ENCODE measurements at places on chromosomes 2 and 18.
A peak's percentile ranks its signal among the peaks of the same experiment; 100 is the strongest.

GRCh38 chr2:157840568-157841156 lies 35.5 kb downstream of the ACVR1 start:
- DNase-seq, result no peak

DNA sequence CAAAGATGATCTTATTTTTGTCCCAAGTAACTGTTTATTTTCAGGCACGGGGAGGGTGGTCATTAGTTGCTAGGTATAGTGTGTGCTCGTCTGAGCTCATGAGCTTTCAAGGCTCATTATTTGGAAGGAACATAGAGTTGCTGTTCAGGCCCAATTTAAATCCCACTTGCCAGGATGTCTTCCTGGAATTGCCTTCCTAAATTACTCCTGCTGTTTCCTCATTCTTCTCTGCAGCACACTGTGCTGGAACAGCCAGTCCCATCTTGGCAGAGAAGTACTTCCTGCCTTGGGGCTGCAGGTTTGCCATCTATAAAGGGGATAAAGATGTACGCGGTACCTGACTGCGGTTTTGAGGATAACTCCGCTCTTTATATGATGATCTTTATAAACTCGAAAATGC lies 37.3 kb downstream of the GREB1 start:
- peak; percentile 42 for DNase-seq

DNA sequence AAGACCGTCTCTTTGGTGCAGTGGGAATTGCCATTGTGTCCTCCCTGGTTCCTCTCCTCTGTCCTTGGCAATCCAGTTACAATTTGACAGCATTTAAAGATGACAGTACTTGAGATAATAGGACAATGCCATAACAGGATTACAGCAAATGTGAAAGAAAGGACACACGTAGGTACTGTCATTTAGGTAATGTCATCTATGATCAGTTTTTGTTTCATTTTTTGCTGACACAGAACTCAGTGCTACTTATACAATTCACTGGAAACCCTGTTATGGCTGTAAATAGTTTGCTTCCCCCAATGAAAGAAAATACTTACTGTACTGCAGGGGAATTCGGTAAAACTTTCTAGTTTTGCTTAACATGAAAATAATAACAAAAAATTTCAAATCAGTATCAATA lies 65.2 kb downstream of the BCL11A start:
- DNase-seq, result no peak

GRCh38 chr2:10777842-10778723 lies 34.5 kb downstream of the PDIA6 start:
- DNase-seq, result no peak

GRCh38 chr2:6923319-6923718 lies 6.1 kb downstream of the RNF144A start:
- DNase-seq, result no peak

GRCh38 chr2:127675331-127676261 lies at the start of gene LIMS2:
Gene LIMS2 (minus strand): TSS chr2:127675530. CDS start chr2:127675024, 506 bp downstream.
- DNase-seq, result no peak

GRCh38 chr2:83081826-83082690 lies 1377.0 kb downstream of the SUCLG1 start:
- no peak for DNase-seq

GRCh38 chr2:30393510-30393909 lies 53.5 kb upstream of the LCLAT1 start:
- no peak for DNase-seq

DNA sequence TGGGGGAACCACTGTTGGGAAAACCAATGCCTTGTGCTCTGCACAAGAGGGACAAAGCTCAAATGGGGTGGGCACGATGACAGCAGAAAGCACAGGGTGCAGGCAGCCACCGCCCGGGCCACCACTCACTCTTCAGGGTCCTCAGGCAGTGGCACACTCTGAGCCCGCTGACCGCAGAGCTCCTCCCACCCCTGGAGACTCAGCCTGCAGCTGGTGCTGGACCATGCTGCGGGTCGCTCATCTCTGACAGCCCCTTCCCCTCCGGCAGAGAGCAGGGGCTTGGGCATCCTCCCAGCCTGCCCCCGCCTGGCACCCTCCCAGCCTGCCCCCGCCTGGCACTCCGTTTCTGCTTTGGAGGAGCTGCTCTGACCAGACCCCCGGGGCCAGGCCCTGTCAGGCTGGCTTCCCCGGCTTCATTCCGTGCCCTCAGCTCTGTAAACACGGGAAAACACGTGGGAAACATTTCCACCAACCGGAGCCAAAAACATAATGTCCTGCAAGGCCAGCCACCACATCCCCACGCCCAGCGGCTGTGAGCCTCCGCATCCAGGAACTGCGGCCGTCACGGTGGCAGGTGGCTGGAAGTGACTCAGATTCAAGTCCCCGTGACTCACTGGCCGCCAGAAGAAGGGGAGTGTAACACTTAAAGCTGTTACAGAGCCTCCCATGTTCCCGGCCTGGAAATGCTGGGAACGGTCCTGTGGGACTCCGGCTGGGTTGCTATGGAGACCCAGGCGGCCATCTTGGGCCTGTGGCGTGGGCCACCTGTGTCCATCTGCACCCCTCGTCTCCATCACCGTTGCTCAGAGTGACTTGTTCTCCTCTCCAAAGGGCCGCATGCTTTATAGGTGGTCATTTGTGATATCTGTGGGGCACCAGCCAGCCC lies 6.8 kb upstream of the SNED1 start:
- DNase-seq, result peak; percentile 30

- DNase-seq, result no peak
Observed at GRCh38 chr2:129191530-129191929, 787.9 kb upstream of the RAB6C start.

DNA sequence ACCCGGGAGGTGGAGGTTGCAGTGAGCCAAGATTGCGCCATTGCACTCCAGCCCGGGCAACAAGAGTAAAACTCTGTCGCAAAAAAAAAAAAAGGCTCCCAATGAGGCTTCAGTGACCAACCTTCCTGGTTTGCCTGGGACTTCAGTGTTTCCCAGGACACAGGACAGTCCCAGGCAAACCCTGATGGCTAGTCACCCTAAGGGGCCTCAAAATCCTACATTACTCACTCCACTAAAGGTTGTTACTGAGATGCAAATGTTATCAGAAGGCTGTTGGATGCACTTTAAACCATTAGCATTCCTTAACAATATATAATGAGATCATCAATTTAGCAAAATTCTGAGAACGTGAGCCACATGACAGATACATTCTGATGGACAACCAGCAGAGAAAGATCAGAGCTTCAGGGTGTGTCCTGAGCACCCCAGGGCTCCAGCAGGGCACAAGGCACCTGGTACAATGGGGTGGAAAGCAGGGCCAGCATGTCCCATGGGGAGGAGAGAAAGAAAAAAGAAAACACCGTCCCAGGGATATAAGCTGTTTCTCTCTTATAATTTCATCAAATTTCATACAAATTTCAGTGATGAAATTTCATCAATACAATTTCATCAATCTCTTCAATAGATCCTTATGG lies 118.1 kb upstream of the ARL5A start:
- no peak for DNase-seq

GRCh38 chr2:219969508-219969907 lies 342.1 kb downstream of the SLC4A3 start:
- no peak for DNase-seq

GRCh38 chr2:26039603-26040323 lies 5.9 kb downstream of the RAB10 start:
- no peak for DNase-seq

GRCh38 chr2:3098231-3098630 lies 279.4 kb downstream of the EIPR1 start:
- DNase-seq, result no peak

DNA sequence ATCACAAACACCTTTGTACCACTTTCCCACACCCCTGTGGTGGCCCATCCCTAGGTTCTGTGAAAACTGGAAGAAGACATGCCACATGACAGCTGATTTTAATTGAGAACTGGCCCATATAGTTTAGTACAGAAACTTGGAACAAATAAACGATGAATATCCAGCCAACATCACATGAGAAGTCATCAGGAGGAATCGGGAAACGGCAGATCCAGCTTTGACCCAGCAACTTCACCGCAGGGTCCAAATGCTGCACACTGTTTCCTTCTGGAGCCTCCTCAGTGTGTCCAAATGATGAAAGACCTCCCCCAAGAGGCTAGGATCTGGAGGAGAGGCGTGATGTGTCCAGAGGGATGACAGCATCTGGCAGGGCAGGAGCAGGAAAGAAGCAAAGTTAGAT lies 75.5 kb downstream of the COPS8 start:
- no peak for DNase-seq

DNA sequence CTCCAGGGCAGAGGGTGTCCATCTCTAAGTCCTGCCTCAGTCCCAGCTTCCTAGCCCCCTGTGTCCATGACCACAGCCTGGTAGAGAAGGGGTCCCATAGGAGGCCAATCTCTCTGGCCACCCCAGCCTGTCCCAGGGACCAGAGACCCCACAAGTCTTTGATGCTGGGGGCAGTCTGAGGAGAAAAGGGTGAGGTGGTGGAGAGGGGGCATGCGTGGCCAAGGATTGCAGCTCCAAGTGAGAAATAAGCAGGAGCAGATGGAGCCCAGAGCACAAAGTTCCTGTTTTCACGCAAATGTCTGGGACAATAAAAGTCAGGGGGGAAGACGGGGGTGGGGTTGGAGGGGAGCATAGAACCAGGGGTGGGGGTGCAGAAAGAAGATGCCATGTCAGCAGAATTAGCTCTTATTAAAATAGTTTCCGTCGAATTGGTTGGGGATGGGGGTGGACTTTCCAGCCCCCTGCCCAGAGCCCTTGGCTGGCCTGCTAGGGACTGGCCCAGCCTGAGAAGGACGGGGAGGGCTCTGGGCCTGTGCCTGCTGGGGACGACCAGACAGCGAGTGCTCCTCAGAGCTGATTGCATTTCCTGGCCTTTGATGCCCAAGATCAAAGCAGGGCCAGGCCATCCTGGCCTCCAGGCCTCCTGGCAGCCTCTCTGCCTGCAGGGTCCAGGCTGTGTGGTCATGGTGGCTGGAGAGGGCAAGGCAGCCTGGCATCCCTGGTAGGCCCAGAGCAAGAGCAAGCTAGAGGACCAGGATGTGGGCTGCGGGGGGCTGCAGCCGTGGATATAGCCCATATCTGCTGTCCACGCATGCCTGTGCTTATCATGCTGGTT lies 337.1 kb downstream of the DYSF start:
- no peak for DNase-seq

GRCh38 chr2:12045864-12046291 lies 299.4 kb downstream of the LPIN1 start:
- DNase-seq, result no peak

DNA sequence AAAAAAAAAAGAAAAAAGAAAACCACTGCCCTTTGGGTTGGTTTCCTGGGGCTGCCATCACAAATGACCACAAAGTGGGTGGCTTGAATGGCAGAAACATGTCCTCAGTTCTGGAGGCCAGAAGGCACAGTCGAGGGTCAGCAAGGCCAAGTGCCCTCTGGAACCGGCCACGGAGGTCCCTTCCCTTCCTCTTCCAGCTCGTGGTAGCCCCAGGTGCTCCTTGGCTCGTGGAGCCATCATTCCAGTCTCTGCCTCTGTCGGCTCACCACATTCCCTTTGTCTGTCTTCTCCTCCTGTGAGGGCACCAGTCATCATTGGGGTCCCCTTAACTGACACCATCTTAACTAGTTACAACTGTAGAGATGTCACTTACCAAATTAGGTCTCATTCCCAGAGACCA lies 8.5 kb upstream of the NFATC1 start:
- DNase-seq, result no peak

DNA sequence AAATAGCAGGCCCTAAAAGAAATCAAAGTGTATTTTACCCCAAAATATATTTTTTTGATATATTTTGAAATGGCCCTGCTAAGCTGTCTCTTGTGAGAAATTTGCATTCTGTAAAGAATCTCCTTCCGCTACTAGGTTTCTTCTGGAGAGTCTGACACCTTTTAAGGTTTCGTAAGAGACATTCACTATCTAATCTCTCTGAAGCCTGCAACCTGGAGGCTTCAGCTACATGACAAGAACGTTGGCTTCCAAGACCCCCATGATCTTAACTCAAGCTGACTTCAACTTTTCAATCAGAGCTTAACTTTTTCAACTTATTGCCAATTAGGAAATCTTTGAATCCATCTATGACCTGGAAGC lies 1894.9 kb upstream of the LRRTM1 start:
- DNase-seq, result no peak

DNA sequence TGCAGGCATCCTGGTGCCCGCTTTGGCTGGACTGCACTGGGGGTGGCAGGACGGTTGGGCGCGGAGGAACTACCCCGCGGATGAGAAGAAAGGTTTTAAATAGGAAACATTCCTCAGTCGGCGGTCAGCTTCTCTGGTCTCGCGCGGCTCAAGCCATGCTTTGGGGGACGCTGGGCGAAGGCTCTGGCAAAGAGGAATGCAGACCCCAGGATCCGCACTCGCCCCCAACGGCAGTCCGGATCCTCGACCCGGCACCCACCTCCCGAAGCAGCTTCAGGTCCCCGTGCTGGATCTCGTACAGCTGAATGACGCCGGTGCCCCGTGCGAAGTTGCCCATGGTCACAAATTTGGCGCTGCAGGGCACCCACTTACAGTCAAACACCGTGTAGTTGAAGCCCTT lies 686 bp upstream of the PNO1 start:
- DNase-seq, result no peak

GRCh38 chr2:74499940-74500577 lies 656 bp upstream of the LBX2 start:
- no peak for DNase-seq

DNA sequence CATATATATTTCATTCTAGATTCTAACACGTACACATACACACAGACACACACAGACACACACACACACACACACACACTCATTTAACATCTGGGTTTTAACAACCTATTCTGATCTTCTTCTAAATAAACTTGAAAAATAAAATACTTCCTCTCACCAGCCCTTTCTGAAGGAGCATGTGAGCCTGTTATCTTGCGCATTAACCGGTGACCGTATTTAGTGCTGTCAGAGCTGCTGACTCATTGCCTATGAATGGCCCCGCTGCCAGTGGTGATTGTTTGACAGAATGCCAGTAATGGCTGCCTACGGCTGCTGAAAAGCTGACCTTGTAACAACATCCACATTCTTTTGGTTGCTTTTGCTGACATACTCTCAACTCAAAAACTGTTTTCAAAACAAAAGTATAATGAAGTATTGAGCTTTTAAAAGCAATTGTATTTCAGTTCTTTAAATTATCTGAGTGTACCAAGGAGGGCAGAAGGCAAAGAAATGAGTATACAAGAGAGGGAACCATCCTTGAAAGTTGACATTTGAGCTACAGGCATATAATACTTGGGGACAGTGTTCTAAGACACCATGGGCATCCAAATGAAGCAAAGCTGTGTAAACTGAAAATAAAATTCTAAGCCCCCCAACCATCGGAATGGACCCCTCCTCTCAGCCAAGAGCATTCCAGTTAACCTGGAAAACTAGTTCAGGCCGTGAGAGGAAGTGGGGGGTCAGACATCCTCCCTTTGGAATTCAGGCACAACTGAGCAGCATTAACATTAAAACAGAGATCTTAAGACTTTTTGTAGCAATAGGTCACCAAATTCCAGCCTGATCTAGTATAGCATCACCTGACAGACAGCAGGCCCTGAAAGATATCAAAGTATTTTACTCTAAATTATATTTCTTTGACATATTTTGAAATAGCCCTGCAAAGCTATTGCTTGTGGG lies 50.2 kb upstream of the DTNA start:
- DNase-seq, result peak; percentile 69

DNA sequence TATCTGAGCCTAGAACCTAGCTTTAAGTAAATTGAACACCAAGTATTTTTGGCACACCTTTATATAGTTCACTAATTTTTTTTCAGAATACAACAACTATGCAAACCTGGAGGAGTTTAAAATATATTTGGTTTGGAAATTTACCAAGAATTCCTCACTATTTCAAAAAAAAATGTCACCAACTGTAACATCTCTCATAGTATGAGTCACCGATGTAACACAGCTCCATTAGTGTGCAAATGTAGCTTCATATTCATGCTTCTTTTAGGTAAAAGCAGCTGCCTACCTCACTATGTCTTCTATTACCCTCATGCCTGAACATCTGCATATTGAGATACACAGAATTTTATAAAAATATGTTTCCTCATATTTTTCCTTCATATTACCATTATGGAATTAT lies 80.5 kb downstream of the NRXN1 start:
- no peak for DNase-seq

Data from hippocampal formation (tissue), 2 donors.